ENCODE measurements at places on chromosomes 4 and X. TPM values are rescaled to one million over a fixed set of nuclear protein-coding genes. Genes with fewer than 3 reads are reported as not detected.

TMEM129 gene
- 18.4 TPM for total RNA-seq

FAM193A gene
- 34.8 TPM for total RNA-seq

JAKMIP1 gene
- 16.8 TPM for total RNA-seq

PPARGC1A gene
- total RNA-seq = not detected

CNKSR2 gene
- 4.4 TPM for total RNA-seq

LRAT gene
- total RNA-seq = not detected

GAGE2A gene
- not detected for total RNA-seq

ATG4A gene
- total RNA-seq = 8.3 TPM

CLDN22 gene
- total RNA-seq = not detected

KCND1 gene
- 3.2 TPM for total RNA-seq

STAP1 gene
- total RNA-seq = 4.1 TPM

STK26 gene
- 25.2 TPM for total RNA-seq

GRCh38 chrX:108347800-108348199 is 90.4 kb downstream of the COL4A6 start:
- DNase-seq = no peak

DNA sequence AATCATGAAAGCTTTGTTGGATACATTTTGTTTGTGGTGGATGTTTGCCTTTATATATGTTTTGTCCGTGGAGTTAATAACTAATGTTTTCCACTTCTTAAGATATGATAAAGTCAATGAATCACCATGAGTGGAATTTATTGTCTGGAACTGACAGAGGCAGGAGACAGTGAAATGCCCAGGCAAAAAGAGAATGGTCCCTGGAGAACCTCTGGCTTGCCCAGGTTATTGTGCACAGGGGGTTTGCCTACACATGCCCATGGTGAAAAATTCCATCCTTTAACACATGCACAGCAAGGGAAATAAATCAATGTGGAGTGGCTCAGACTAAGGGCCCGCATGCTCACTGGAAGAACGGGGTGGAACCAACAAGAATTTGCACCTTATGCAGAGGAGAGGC is 964.3 kb upstream of the GRIA3 start:
- no peak for DNase-seq

- DNase-seq = no peak
Measured at GRCh38 chr4:113768952-113769351, 7.4 kb upstream of the CAMK2D start.

GRCh38 chr4:93334003-93334402 is 494.6 kb upstream of the ATOH1 start:
- no peak for DNase-seq

DNA sequence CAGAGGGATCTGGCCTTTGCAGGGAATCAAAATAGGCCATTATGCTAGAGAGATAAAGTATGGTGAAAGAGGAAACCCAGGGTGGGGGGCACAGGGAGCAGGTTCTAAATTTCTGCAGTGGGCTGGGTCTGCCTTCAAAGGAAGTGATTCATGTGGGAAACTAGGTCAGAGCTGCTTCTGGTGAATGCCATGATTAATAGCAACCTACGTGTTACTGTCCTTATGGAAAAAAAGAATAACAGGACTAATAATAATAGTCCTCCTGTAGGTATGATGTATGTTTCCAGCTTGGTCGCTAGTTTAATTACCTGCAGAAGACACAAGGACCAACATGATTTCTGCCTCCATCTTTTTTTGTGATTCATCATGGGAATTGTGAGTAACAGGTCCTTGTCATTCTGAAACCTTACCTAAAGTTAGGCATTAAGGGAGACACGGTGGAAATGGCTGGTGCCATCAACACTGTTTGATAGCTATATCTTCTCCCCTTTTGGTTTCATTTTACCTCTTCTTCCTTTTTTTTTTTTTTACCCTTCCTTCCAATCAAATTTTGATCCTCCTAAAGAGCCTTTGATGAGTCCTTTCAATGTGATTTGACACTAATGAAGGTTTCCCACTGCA is 180.4 kb downstream of the CPEB2 start:
- DNase-seq = no peak

- no peak for DNase-seq
Measured at GRCh38 chr4:127698789-127699200, 31.4 kb upstream of the SLC25A31 start.

DNA sequence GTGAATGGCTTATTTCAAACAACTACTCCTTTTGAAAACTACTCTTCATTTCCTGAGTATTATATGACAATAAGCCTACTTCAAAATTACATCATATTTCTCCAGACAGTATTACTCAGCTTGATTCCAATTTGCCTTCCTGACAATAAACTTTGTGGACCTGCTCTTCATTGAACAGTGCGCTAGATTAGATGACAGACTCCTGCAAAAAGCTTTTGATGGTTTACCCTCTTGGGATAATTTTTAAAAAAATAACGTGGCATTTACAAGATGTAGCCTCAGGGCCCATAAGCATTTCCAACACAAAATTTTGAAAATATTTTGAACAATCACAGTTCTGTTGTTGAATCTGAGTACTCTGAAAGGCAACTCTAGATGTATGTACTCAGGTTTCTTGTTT is 25.9 kb downstream of the MGAT4D start:
- no peak for DNase-seq

DNA sequence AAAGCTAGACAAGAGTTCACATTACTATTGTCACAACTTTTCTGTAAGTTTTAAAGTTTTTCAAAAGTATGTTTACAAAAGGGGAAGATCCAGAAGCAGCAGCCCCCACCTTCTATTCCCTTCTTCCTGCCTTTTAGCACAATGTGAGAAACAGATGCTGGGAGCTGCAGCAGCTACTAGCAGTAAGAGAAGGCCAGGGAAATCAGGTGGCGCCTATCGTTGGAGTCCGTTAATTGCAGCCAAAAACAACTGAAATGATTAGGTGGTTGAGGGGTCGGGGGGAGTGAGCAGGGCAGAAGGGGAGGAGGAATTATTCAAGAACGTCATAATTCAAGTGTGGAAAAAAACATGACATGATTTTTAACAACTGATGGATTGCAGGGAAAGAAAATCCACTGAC is 27.4 kb downstream of the FRYL start:
- DNase-seq = no peak

GRCh38 chrX:130147631-130148030 is 18.0 kb downstream of the AIFM1 start:
- DNase-seq = no peak

DNA sequence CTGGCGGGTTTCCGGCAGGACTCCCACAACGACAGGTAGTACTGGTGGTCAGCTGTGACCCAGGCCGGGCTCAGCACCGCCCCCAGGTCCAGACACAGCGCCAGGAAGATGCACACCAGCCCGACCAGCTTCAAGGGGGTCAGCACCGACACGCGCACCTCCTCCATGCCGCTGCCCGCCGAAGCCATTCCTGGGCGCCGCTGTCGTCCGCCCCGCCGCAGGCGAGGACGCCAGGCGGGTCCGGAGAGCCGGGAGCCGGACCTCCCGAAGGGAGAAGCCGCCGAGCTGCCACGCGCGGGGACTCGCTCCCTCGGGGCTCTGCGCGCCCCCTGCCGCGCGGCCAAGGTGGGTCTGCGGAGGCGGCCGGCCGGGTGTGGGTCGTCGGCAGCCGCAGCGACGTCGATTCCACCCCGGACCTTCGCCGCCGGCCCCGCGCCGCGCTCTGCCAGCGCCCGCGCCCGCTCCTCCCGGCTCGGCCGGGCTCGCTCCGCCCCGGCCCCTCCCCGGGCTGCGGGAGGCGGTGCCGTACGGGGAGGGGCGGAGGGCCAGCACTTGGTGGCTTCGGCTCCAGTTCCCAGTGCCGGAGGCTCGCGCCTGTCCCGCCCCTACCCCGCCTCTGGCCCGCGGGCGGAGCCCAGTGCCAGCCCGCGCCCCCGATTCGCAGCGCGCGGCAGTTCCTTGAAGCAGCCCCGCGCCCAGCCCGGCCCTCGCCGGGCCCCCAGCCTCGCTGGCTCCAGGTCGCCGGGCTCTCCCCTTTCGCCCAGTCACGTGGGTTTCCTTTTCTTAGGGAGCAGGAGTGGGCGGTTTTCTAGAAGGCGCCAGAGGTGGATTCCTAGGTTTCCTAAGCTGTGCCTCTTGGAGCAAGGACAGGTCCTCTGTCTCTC is at the start of gene TMEM47:
TMEM47 (minus strand) TSS at position 444 of the 884 bp plus-strand sequence; CDS start at position 188, 256 bp downstream.
- DNase-seq = no peak

DNA sequence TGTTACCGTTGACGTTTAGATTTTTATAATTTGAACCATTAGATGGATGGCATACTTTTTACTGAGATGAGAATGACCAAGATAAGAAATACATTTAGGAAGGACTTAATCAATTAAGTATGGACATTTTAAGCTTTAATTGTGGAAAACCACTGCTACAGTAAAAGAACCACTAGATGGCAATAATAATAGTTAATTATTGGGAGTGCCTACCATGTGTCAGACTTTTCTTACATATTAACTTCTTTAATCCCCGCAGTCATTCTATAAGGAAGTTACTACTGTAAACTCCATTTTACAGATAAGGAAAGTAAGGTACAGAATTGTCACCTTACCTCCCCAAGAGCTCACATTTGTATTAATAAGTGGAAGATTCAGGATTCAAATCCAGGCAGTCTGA is 48.5 kb upstream of the MYOZ2 start:
- DNase-seq = no peak

DNA sequence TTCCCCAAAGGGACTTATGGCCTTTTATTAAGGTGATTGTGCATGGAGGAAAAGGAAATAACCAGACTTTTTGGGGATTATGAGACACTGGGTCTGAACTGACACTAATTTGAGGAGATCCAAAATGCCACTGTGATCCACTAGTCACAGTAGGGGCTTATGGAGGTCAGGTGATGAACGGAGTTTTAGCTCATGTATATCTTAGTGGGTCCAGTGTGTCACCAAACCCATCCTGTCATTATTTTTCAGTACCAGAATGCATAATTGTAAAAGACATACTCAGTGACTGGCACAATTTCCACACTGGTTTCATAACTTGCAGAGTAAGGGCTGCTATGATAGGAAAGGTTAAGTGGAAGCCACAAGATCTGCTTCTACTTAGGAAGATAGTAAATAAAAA is 131.3 kb downstream of the RTL3 start:
- no peak for DNase-seq

- no peak for DNase-seq
Measured at GRCh38 chr4:121168446-121169281, 4.5 kb upstream of the TNIP3 start.

DNA sequence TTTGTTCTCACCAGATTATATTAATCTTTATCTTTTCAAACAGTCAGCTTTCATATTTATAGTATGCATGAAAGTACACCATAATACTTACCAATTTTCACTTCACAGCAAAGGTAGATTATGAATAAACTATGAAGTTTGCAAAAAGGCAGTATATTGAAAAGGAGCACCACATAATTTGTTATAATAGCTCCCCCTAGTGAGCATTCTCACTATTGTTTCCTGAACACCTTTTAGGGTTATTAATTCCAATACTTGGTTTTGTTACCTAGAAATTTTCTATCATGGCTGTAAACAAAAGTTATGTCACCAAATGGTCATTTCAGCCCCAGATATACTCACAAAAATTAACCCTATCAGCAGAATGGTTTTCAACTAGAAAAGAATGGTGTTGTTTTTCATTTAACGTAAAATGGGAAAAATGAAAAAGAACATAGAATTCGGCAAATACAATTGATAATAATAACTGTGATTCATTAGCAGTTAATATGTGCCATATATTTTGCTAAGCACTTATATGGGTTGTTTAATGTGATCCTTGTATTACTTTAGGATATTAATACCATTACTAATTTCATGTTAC is 30.2 kb upstream of the NKX6-1 start:
- DNase-seq = no peak

- no peak for DNase-seq
Measured at GRCh38 chr4:141427726-141428296, 207.1 kb downstream of the ZNF330 start.

DNA sequence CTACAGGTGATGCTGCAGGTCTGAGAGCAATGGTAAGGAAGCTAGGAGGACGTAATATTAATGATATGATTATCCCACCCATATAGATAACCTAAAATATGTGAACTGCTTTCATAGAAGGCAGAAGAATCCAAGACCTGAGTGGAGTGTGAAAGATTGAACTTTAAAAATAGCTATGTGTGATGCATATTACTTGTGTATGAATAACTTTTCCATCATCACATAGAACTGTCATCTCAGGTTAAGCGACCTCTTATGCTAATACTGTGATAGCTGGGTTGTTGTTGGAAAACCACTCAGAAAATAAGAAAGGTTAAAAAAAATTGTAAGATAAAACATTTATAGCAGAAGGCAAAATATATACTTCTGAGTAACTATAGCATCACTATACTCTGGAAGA is 90.3 kb downstream of the SLC4A4 start:
- DNase-seq = no peak

GRCh38 chrX:42097486-42097885 is 174.1 kb upstream of the CASK start:
- no peak for DNase-seq

- no peak for DNase-seq
Measured at GRCh38 chr4:8585186-8585585, 5.0 kb downstream of the GPR78 start.

- DNase-seq = no peak
Measured at GRCh38 chr4:81135501-81135900, 79.5 kb downstream of the PRKG2 start.

GRCh38 chr4:43732829-43733426 is 715.7 kb downstream of the KCTD8 start:
- DNase-seq = no peak

DNA sequence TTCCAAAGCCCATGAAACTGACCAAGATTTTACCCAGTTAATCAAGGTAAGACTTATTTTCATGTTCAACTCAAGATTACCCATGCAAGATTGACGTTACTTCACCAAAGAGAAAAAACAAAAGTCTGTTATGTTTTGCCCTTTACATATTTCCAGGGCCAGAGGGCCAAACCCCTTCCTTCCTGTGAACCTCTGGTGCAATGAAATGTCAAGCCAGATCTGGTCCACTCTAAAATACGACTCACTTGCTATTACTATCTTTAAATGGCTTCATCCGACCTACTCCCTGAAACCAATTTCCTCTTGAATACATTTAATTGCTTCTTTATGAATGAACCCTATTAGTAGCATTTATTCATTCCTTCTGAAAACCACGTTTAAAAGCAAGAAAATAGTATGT is 33.0 kb downstream of the TSPAN5 start:
- no peak for DNase-seq
